ENCODE measurements at places on chromosomes 1 and 21. TPM values are rescaled to one million over a fixed set of nuclear protein-coding genes. Genes with fewer than 3 reads are reported as not detected.
A peak's percentile ranks its signal among the peaks of the same experiment; 100 is the strongest.

MTARC2 gene
- not detected for total RNA-seq

GRCh38 chr1:21638531-21639341 is 30.4 kb downstream of the RAP1GAP start:
- H3K36me3 ChIP-seq: no peaks in the 10 kb centered on the region
- H3K4me1 ChIP-seq: no peaks in the 10 kb centered on the region
- no peak overlapping the region for H3K27ac ChIP-seq
- no peak overlapping the region for H3K4me3 ChIP-seq
- H3K27me3 ChIP-seq: peaks cover 2% of the 10 kb centered on the region

C4BPA gene
- total RNA-seq: not detected

VCAM1 gene
- not detected for total RNA-seq

GRCh38 chr1:153509729-153510354 is 25.9 kb downstream of the S100A6 start:
- no peaks in the 10 kb centered on the region for H3K36me3 ChIP-seq
- DNase-seq: peak; percentile 77
- H3K4me3 ChIP-seq: no peak overlapping the region
- H3K27me3 ChIP-seq: no peaks in the 10 kb centered on the region
- peaks cover 29% of the 10 kb centered on the region for H3K4me1 ChIP-seq
- H3K27ac ChIP-seq: no peak overlapping the region

CD52 gene
- 1,591 TPM for total RNA-seq

- DNase-seq: no peak
- no peak overlapping the region for H3K27ac ChIP-seq
- H3K36me3 ChIP-seq: no peaks in the 10 kb centered on the region
- H3K4me1 ChIP-seq: no peaks in the 10 kb centered on the region
- no peak overlapping the region for H3K4me3 ChIP-seq
Measured at GRCh38 chr1:115400426-115400825, 62.4 kb upstream of the NGF start.

All from activated CD4-positive, alpha-beta memory T cell treated with anti-CD3 and anti-CD28 coated beads, Interleukin-2, amount 10 ng/mL, durations not matched to agents 7 days and 5 days (primary cell).